ENCODE measurements at places on chromosomes 7 and 10.
A peak's percentile ranks its signal among the peaks of the same experiment; 100 is the strongest.

DNA sequence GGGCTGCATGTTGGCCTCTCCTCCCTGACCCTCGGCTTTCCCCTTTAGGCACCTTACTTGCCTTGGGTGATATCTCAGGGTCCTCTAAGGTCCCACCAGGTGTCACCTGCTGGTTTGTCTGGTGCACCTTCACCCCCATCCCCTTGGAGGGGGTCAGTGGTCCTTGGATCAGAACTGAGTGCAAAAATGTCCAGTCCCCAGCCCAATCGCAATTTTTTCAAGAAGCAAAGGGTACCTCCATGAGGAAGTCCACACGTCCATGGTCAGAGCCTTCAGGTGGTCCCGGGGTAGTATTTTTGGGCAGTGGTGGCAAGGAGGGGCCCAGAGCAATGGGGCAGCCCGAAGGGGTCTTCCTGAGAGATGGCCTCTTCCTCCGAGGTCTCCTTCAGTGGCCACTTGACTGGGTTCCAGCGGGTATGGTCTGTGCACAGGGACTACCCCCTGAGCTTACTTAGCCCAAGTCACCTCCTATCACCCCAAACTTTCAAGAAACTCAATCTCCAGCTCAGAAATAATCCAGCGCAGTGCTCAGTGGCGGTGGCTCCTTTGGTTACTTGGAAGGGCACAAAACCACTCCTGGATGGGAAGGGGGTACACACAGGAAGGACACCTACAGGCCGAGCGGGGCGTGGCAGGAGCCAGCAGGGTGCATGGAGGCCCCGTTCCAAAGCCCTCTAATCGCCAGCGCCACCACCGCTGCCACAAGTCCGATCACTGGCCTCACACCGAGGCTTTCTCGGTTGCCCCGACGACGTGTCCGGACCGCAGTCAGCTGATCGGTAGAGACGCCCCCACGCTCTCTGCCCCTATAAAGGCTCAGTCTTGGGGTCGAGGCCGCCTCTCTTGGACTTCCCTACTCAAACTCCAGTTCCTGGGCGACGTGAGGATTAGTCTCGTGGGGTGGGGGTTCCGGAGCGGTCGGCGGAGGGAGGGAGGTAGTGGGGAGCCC is 4.5 kb downstream of the SAP25 start:
- DNase-seq, result no peak

DNA sequence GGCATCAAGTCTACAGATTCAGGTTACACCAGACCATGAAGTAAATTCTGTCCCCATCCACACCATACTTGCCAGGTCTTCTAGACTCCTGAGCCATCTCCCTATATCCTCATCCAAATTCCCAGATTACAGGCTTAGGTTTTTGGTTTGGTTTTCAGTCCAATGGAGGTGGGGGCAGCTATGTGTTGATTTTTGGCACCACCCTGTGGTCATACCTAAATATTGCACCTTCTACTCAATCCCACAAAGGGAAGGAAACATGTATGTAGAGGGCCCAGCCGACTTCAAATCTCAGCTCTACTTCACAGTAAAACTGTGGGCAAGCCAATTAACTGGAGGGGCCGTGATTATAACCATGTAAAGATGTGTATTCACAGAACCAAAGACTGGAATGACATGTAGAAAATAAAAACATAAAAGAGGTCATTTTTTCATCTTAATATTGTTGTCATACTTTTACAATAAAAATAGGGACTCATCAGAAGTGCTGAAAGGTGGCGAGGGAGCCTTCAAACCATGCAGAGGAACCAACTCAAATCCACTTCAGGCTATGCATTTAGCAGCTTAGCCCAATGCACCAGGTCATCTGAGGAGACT is 19.8 kb downstream of the ERCC6 start:
- peak; percentile 47 for DNase-seq

DNA sequence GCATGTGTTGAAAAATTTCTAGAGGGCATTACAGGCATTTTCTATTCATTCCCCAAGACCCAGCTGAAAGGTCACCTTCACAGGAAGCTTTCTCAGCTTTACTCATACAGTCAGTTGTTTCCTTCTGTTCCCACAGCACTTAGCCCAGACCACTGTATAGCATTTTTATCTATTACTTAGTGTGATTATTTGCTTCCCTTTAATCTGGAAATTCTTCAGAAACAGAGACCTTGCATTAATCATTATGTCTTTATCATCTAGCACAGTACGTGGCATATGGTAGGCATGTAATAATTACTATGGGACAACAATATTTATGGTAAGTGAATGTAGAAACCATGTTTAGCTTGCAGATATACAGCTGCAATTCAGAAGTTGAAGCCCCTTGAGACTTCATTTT is 38.2 kb upstream of the CDK6 start:
- DNase-seq, result peak; percentile 47

- no peak for DNase-seq
Observed at GRCh38 chr10:101609481-101609880, 21.4 kb downstream of the DPCD start.

- DNase-seq, result no peak
Observed at GRCh38 chr7:54995610-54996363, 23.0 kb upstream of the EGFR start.

DNA sequence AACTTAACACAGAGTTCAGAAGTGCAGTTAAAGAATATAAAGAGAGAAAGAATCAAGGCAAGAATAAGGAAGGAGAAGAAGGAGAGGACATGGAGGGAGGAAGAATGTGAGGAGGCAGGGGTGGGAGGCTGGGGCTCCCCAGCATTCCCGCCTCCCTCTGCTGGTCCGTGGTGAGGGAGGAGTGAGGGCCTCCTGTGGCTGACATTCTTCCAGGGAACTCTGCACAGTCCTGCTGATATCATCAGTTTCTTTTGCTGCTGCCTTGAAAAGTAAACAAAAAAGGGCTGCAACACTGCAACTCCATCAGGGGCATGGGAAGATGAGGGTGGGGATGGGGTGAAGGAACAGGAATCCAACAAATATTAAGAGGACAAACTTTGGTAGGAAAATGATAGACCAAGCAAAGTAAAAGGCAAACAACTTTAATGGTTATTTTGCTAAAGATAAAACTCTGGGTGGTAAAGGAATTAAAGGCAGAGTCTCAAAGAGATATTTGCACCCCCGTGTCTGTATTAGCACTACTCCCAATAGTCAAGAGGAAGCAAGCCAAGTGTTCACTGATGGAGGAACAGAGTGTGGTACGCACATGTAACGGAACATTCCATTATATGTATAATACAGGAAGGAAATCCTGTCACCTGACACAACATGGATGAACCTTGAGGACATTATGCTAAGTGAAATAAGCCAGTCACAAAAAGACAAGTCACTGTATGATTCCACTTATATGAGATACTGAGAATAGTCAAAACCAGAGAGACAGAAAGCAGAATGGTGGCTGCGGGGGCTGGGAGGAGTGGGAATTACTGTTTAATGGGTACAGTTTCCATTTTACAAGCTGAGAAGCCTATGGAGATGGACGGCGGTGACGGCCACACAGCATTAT is 8.0 kb upstream of the SPOCK2 start:
- no peak for DNase-seq

DNA sequence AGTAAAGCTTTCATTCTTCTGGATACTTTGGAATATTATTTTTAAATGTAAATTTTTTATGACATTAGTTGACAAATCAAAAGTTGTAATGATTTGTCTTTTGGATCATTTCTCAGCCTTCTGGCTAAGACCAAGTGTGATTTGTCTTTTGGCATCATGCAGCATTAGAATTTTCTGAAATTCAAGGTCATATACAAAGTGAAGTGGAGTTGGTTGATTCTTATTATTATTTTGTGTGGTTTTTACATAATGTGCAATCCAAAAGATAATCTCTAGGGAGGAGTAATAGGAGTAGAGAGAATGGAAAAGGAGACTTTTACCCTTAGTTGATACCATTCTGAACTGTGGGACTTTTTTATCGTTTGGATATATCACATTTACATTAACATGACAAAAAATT is 24.2 kb upstream of the SEPTIN7 start:
- no peak for DNase-seq

DNA sequence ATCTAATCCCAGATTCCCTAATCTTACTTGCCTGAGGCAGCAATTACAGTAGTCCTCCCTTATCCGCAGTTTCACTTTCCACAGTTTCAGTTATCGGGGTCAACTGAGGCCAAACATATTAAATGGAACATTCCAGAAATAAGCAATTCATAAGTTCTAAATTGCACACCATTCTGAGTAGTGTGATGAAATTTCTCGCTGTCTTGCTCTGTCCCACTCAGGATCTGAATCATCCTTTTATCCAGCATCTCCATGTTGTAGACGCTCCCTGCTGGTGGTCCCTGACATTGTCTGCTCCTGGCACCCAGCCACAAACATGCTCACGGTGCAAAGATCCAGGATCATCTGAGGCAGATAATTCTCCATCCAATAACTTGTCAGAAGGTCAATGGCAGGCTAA is 128.7 kb upstream of the CXCL12 start:
- no peak for DNase-seq

- no peak for DNase-seq
Observed at GRCh38 chr7:92520024-92520423, 8.3 kb downstream of the PEX1 start.

DNA sequence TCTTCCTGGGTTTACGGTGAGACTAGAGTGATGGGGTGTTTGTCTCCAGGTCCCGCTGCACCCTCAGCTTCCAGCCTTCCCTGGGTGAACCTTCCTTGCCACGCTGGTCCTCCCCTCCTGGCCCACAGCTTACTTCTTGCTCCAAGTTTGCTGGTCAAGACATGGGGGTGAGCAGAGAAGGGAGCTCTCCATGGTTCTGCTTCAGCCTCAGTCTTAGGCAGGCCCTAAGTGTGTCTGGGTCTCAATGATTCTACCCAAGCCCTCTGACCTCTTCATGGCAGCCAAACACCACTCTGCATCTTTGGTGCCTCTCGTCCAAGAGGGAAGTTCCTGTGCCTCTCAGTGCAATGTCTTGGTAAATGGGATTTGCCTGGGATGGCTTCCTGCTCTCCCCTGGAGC is 356.5 kb upstream of the KLF6 start:
- no peak for DNase-seq

Measured in COLO829 (cell line).